ENCODE measurements at places on chromosomes 3 and 15.

DNA sequence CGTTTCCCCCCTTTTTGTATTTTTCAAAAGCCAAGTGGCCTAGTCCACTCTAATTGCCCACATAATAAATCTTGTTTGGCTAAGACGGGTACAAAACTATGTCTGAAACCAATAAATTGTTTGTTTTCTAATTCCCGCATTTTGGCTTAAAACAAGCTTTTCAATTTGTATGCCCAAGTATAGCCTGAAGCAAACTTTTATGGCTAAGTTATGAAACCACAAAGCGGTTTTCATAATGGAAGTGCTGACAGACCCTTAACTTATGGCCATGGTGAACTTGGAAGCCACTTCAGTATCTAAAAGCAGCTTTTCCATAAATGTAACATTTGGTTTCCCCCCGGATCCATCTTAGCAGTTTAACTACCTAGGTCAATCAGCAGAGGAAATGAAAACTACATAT is 29.9 kb upstream of the POLR2M start:
- DNase-seq: no peak

- DNase-seq: no peak
Measured at GRCh38 chr3:114878114-114878839, 268.8 kb downstream of the ZBTB20 start.

DNA sequence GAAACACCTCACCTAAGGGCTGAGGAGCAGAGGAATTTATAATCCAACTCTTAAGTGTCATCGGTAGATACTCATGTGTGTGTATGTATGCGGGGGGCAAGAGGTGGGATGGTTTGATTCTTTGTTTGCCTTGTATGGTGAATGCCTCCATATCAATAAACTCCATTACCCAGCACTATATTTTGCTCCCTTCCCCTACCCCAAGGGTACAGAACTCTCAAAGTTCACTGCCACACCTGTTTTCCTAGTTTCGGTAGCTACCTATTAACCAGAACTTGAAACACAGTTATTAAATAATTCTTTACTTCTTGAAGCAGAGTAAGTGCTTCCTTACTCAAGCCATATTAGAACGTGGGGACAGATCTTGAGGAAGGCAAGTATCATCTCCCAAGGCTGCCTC is 400.8 kb upstream of the SUCLG2 start:
- DNase-seq: no peak

DNA sequence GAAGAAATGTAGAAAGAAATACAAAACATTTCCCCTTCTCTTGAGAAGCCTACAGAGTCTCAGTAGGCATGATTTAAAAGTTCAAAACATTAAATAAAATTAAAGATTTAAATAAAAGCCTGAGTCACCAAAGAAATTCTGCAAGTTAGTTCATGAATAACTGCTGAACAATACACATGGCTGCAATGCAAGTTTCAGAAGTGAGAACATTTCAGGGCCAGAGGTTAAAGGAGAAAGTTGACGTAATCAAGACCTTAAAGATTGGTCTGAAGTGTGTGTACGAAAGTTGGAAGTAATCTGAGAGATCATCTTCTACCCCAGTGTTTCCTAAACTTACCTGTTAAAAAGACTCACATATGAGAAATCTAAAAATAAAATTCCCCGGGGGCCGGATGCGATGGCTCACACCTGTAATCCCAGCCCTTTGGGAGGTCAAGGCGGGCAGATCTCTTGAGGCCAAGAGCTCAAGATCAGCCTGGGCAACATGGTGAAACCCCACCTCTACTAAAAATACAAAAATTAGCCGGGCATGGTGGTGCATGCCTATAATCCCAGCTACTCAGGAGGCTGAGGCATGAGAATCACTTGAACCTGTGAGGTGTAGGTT is 108.7 kb upstream of the PHLDB2 start:
- no peak for DNase-seq

GRCh38 chr3:69142797-69143454 is 20.5 kb upstream of the LMOD3 start:
- no peak for DNase-seq

GRCh38 chr3:159664006-159664405 is 324.6 kb upstream of the IL12A start:
- DNase-seq: no peak

- DNase-seq: no peak
Measured at GRCh38 chr3:107441617-107442016, 64.4 kb downstream of the CCDC54 start.

DNA sequence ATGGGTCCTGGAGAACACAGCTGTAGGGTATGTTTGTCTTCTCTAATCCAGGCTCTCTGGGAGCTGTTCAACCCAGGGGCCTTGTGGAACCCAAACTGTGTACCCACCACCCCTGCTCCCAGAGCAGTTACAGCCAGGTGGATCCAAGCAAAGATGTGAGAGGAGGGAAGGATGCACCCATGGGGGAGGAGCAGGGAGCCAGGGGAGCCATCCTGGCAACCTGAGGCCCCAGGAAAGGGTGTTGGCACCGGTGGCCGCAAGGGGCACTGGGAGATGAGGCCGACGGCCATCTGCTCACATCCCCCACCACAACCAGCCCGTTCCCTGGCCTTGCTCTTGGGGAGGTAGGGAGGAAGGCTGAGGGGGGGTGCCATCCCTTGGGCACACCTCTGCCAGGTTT is 43.2 kb downstream of the CMTM6 start:
- DNase-seq: no peak

DNA sequence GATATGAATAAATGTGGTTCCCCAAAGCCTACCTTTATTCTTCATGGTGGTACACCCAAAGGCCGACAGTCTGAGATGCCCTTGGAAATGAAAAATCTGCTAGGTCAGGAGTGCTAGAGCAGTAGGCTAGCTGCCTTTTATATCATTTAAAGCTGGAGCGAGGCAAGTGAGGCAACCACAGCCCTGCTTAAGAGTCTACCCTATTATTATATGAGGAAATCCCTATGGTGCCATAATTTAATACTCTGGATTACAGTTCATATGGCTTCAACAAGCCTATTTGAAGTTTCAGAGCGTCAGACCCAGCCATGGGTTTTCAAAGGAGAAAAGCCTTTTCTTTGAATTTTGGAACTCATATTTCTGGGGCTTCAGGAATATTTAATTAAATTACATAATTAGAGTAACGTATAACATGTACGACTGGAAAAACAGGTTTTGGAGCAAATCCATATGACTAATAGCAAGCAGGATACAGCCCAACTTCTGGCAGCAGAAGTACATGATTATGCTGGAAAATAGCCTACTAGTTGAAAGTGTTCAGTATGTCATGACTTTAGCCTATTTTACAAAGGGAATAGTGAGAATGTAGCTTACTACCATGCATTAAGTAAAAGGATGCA is 18.0 kb upstream of the SLTM start:
- DNase-seq: peak; percentile 30

GRCh38 chr3:94269763-94270162 is 206.9 kb downstream of the NSUN3 start:
- no peak for DNase-seq

GRCh38 chr3:11195721-11196332 is 41.5 kb downstream of the HRH1 start:
- DNase-seq: no peak

GRCh38 chr15:84681831-84682230 is 23.8 kb upstream of the NMB start:
- no peak for DNase-seq

- no peak for DNase-seq
Measured at GRCh38 chr3:123042413-123042812, 14.8 kb upstream of the SEMA5B start.

- DNase-seq: no peak
Measured at GRCh38 chr3:195555110-195555509, 12.0 kb upstream of the PPP1R2 start.

- no peak for DNase-seq
Measured at GRCh38 chr15:99247062-99247461, 2.3 kb downstream of the TTC23 start.

DNA sequence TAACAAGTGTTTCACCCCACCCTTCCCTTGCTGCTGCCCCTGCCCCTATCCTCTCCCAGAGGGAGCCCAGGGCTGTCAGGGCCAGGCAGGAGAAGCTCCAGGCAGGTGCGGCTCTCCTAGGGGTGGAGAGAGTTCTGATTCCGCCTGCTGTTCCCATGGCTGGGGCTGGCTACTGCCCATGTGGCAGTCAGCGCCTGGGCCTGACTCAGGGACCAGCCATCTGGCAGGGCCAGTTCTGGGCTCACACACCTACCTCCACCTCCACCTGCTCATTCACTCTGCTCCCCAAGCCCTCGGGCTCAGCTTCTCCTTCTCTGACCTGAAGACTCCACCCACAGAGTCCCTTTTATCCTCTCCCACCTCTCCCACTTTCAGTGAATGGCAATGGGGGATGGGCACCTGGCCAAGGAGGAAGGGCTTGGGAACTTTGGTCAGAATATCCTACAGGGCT is 23.4 kb downstream of the AMOTL2 start:
- DNase-seq: no peak

DNA sequence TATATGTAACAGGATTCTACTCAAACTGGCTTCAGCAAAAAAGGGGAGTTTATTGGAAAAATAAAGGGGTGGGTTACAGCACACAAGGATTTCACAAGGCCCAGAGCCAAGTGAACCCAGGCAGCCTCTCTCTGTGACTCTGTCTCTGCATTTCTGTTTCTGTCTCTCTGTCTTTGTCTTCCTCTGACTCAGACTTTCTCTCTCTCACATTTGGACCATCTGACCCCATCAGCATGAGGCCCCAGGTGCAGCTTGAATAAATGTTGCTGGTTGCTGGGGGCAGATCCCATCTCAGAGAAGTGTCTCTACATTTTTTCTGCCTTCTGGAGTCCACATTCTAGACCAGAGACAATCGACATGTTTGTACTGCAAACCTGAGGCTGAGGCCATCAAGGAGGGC is 45.0 kb downstream of the RPLP1 start:
- no peak for DNase-seq

GRCh38 chr3:196227629-196228493 is 11.5 kb downstream of the SLC51A start:
- no peak for DNase-seq

- DNase-seq: no peak
Measured at GRCh38 chr15:96551196-96551595, 220.7 kb downstream of the NR2F2 start.
